ENCODE measurements at places on chromosomes 2 and 18.

GRCh38 chr2:12679550-12680072 lies 37.1 kb upstream of the TRIB2 start:
- DNase-seq, result no peak

GRCh38 chr2:13813236-13813635 lies 819.3 kb upstream of the LRATD1 start:
- no peak for DNase-seq

DNA sequence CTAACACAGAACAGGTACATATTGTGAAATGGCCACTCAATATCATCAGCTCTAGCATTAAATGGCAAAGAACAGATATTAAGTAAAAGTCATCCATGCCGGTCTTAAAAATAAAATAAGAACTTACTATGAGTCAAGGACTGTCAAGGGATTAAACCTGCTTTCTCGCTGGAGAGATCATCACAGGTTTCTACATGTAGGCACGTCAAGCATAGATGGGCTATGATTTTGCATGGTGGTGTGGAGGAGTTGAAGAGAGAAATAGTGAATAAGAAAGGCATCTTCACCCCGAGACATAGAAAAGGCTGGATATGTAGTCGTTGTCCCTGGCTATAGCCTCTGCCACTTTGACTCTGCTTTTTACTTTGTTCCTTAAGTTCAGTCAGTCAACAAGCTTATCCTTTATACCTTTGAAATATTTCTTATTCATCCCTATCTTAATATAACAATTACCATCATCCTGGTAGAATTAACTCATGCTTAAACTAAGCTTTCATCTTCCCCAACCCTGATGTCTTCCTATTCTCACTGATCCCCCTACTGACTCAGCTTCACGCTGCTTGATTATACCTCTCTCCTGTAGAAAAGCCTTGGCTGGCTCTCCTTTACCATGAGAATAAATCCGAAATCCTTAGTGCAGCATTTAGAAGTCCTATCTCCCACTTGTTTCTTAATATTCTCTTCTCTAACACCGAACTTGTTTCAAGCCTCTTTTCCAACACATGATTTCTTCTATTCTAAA lies 42.5 kb downstream of the DSC3 start:
- no peak for DNase-seq

- DNase-seq, result no peak
Measured at GRCh38 chr2:2904721-2905350, 472.8 kb downstream of the EIPR1 start.

- no peak for DNase-seq
Measured at GRCh38 chr2:212970132-212970531, 181.3 kb downstream of the IKZF2 start.

DNA sequence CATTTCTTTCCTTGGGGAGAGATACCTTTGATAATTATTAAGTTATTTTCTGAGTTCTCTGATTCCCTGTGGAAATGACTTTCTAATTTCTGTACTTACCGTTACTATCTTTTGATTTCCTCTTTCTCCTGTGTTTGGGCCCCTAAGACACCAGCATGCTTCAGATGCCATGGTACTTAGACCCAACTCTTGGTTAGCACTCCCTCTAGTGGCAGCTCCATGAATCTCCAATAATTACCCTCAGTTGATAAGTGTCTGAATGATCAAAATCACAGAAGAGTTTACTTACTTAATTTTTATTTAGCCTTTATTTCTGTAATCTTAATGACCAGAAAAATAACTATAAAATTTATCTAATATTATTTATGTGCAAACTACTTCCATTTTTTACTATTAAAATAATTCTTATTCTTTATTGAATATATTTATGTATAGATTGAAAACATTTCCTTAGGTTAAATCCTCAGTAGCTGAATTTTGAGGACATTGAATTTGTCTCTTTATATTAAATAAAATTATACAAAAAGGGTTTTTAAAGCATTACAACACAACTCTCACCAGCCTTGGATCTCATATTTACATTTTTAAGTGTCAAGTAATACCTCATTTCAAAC lies 300.4 kb downstream of the KCNS3 start:
- no peak for DNase-seq

DNA sequence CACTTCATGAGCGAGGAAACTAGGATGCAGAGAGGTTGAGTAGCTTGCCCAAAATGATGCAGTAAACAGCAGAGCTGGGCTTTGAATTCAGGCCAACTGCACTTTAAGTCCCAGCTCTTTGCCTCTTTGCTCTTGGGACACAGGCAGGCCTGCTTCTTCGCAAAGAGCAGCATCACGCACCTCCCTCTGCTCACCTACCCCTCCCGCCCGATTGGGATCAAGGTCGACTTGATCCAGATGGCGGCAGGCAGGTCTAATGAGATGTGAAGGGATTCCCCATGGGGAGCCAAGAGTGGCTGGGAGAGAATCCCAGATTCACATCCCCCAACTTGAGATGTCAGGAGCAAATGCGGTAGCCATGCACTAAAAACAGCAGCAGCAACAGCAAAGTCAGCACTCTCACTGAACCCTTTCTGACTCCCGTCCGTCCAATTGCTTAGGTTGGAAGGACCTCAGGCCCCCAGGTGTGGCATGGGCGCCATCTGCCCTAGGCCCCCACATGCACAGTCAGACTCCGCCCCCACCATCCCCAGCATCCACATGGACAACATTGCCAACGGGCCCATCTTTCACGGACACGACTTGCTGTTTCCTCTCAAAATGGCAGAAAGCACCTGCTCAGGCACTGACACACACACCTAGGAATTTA lies 84.3 kb upstream of the MAP4K4 start:
- no peak for DNase-seq

GRCh38 chr2:145931781-145932395 lies 1412.0 kb upstream of the ZEB2 start:
- no peak for DNase-seq

DNA sequence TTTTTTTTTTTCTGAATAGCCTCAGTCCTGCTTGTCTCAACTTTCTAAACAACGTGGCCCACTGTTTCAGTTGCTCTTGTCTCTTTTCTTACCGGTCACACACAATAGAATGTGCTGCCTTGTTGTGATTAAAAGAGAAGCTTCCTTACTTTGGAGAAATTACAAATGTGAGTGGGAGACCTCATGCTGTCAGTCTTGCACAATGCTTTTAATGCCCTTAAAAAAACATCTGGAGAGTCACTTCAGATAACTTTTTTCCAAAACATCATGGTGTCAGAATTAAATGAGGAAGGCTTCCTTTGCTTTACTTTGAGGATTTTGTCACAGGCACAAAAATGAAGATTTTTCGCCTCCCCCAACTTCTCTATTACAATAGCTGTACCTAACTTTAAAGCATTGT lies 37.7 kb downstream of the LHCGR start:
- no peak for DNase-seq

- DNase-seq, result no peak
Measured at GRCh38 chr18:61597316-61597715, 264.1 kb downstream of the CDH20 start.

DNA sequence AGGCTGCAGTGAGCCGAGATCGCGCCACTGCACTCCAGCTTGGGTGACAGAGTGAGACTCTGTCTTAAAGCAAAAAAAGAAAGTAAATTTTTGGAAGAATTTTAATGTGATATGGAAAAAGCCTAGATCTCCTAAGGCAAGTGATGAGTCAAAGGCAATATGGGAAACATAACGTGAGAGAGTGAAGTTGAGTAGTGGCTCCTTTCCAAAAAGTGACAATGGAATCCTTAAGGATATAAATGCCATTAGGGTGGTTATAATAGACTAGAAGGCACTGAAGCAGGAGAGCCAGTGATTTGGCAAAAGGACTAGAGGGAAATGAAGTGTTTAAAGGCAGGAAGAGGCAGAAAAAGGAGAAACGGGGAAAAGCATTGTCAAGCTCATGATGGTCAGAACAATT lies 25.6 kb downstream of the ARHGAP28 start:
- no peak for DNase-seq

DNA sequence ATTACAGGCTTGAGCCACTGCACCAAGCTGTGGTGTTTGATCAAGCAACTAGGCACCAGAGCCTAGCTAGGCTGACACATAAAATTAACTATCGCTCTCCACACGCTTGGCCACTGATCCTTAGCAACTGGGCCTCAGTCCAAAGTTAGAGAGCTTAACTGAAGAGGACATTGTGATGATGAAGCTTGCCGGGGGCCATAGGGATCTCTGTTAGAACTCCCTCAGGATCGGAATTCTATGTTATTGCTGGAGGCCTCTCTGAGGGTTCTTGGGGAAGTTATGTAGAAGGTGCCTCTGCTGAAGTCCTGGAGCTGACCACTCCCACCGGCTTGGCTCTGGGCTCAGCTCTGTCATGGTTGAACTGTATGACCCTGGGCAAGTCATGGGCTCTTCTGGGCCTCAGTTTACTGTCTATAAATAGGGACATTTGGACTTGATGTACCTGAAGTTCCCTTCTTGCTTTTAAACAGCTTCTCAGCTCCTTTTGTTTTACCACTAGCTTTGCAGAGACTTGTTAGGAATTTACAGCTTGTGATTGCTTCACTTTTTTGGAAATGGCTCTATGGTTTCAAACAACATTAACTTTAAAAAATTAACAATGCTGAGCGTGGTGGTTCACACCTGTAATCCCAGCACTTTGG lies 44.1 kb downstream of the GATA6 start:
- DNase-seq, result no peak

DNA sequence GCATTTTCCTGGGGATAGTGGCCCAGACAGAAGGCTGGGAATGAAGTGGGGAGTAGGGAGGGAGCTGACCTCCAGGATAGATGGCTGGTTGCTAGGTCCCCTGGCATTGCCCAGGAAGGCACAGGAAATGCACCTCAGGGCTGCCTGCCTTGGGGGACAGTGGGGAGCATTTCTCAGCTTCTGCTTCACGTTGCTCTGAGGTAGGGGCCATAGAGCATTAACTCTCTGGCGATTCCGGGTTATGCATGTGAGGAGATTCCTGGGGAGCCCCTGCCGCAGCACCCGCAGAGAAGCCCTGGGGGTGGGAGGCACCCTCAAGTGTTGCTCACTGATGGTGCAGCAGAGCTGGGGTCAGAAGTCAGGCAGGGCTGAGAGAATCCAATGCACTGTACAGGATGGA lies 256.5 kb downstream of the CYP26B1 start:
- DNase-seq, result no peak

- no peak for DNase-seq
Measured at GRCh38 chr2:88227446-88227845, 57.3 kb downstream of the THNSL2 start.

- DNase-seq, result no peak
Measured at GRCh38 chr2:210493528-210493927, 17.0 kb upstream of the LANCL1 start.

DNA sequence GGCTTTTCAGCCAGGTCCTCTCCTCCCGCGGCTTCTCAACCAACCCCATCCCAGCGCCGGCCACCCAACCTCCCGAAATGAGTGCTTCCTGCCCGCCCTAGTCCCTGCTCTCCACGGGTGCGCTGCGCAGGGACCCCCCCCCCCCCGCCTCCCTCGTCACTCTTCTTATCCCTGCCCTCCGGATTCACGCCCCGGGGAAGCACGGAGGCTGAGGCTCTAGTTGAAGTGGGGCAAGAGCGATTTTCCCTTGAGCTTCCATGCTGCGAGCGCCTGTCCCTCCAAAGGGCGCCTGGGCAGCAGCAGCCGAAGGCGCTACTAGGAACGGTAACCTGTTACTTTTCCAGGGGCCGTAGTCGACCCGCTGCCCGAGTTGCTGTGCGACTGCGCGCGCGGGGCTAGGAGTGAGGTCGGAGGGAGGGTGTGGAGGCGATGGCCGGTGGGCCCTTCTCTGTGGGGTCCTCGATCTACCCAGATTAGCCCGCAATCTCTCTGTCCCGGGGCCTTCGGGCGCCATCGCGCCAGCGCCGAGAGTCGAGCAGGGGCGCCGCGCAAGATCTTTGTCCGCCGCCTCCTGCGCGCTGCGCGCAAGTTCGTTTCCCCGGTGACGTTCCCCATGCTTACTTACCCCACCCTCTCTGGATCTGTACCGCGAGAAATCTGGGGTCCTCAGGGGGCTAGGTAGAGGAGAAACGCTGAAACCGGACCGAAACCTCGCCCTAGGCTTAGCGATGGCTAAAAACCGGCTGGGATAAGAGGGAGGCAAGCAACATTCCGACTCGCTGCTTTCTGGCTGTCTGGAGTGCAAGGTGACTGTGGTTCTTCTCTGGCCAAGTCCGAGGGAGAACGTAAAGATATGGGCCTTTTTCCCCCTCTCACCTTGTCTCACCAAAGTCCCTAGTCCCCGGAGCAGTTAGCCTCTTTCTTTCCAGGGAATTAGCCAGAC lies 677 bp downstream of the GAD1 start:
- DNase-seq, result no peak
